ENCODE measurements at places on chromosomes 13 and 19.

- peak; percentile 5 for DNase-seq
These were observed 1.1 kb downstream of the AKAP8L start for GRCh38 chr19:15417699-15418098.

DNA sequence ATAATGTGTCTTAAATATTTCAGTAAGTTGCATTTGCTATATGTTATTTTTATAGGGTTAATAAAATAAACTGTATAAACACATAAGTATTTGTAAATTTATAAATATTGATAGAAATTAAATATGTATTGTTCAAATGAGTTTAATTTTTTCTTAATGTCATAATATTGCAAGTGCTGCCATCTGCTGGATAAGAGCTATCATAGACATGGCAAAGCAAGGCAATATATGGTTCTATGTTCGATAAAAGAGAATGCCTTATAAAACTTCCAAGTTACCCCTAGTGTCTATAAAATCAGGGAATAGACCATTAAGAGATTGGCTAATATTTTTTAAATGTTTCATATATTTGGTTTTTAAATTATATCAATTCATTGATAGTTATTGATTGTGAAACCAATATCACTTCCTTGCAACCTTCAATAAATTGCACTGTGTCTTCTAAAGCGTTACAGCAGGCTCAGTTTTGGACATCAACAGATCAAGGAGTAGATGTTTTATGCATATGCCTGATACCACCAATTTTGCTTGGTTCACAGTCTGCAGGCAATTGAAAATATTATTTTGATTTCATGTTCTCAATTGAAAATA, 29.0 kb upstream of the SLITRK6 start:
- DNase-seq, result no peak

DNA sequence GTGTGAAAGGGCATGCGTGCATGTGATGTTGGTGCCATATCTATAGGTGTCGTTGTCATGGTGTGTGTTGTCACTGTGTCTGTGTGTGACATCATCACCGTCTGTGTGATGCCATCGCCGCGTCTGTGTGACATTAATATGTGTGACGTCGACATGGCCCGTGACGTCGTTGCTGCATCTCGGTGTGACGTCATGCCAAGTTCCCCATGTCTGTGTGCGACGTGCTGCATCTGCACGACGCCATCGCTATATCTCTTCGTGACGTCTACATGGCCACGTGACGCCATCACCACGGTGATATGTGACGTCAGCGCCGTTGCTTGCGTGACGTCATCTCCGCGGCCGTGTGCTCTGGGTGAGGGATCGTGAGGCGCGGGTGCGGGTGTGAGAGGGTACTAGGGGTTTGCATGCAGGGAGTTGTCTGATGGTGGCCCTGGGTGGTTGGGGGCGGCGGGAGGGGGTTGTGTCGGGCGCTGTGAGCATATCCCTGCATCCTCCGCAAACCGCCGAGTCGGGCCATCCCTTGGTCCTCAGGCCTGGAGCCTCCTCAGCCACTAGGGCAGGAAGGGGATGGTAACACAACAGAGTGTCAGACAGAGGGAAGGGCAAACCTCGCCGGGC, 14.6 kb downstream of the GTPBP3 start:
- DNase-seq, result no peak

DNA sequence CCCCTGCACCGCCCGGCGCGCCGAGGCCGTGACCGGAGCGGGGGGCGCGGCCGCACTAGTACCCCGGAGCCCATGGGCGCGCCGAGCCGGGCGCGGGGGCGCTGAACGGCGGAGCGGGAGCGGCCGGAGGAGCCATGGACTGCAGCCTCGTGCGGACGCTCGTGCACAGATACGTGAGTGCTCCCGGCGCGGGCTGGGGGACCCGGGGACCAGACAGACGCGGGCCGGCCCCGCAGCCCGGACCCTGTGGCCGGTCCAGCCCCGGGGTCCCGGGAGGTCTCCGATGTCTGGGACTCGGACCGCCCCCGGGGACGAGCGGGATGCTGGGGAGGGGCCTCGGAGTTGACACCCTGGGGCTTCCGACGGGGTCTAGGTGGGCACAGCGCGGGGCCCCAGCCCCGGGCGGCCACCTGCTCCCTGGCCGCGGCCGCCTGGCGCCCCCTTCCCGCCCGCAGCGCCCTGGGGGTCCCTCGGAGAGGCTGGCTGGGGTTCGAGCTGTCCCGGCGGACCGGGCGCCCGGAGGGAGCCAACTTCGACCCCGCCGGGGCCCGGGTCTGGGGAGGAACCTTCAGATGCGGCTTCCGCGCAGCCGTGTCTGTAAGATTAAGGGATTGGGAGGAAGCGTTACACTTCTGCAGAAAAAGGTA, 568 bp downstream of the ATP11A start:
- DNase-seq, result no peak

DNA sequence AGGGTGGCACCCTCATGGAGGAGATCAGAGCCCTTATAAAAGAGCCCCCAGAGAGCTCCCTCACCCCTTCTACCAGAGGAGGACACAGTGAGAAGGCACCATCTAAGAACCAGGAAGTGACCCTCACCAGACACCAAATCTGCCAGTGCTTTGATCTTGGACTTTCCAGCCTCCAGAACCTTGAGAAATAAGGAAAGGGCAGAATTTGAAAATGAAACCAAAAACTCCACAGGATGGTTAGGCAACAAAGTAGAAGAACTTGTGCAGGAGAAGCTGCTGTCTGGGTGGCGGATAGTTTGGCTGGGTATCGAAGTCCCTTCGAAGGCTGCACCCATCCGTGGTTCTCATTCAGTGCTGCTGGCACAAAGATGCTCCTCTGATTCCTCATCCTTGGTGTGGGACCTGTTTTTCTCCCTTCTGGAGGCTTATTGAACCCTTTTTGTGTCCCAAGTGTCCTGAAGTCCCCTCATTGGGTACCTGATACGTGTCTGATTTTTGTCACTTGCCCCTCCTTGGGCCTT, 130.8 kb downstream of the KDM4B start:
- no peak for DNase-seq

DNA sequence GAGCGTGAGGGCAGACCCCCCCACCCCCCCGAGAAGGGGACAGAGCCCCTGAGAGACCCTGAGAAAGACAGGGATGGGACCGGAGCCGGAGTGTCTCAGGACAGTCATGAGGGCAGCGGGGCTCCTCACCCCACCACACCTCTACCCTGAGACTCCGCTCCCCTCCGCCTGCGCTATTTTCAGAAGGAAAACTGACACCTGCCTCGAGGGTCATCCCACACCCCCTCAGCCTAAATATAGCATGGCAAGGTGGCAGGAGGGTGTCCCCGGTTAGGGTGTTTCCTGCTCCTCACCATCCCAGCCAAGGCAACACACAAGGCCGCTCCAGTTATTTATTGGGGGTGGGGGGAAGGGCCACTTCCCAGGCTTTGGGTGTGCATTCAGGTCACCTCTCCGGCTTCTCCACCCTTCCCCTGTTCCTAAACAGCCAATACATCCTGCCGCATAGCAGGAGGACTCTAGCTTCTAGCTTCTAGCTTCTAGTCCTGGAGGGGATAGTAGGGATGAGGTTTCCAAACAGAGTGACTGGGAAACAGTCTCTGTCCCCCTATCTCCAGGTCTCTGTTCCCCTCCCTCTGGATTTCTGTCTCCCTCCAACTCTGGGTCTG, 1.4 kb upstream of the NTF4 start:
- no peak for DNase-seq

GRCh38 chr19:34493649-34494044, 12.1 kb downstream of the WTIP start:
- no peak for DNase-seq

DNA sequence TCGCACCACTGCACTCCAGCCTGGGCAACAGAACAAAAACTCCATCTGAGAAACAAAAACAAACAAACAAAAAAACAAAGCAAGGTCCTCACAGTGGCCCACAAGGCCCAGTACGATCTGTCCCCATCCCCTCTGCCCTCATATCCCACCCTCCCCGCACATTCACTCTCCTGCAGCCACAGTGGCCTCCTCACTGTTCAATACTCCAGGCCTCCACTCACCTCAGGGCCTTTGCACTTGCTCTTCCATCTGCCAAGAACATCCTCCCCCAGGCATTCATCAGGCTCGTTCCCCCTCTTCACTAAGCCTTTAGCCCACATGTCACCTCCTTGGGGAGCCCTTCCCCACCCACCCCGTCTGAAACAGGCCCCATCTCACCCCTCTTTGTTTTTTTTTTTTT, 4.6 kb downstream of the TMEM143 start:
- DNase-seq, result no peak

- no peak for DNase-seq
These were observed 506 bp downstream of the KCNRG start for GRCh38 chr13:50015750-50016149.

DNA sequence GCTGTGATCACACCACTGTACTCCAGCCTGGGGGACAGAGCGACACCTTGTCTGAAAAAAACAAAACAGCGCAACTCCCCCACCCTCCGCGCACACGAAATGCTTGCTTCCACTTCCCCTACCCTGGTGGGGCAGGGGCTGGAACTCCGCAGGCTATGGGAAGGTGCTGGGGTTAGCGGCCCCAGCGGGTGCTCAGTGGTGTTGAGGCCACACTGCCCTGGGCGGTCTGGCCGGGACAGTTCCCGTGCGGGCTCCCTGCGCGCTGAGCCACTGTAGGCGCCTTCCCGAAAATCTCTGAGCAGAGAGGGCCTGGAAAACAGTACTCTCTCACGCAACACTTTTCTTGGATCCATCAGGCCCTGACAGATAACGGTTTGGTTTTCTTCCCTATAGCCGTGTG, 1.1 kb upstream of the WTIP start:
- DNase-seq, result no peak

GRCh38 chr19:46616631-46617322, 8.1 kb downstream of the PTGIR start:
- no peak for DNase-seq

DNA sequence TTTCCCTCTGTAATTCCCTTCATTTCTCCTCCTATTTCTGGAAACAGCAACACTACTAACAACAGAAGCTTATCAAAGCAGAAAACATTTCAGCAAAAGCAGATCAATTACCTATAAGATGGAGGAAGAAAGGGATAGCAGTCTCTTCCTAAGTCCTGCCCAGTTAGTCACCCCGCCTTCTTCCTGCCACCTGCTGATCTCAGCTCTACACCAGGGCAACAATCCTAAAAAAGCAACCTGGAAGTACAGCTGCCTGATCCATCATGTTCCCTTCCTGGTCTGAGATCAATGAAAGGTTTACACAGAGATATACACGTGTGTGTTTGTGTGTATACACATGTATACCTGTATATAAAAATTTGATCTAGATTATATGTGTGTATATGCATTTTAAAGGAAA, 59.4 kb downstream of the TSC22D1 start:
- DNase-seq, result no peak

- no peak for DNase-seq
These were observed 98.3 kb downstream of the SLC7A1 start for GRCh38 chr13:29497137-29497654.

DNA sequence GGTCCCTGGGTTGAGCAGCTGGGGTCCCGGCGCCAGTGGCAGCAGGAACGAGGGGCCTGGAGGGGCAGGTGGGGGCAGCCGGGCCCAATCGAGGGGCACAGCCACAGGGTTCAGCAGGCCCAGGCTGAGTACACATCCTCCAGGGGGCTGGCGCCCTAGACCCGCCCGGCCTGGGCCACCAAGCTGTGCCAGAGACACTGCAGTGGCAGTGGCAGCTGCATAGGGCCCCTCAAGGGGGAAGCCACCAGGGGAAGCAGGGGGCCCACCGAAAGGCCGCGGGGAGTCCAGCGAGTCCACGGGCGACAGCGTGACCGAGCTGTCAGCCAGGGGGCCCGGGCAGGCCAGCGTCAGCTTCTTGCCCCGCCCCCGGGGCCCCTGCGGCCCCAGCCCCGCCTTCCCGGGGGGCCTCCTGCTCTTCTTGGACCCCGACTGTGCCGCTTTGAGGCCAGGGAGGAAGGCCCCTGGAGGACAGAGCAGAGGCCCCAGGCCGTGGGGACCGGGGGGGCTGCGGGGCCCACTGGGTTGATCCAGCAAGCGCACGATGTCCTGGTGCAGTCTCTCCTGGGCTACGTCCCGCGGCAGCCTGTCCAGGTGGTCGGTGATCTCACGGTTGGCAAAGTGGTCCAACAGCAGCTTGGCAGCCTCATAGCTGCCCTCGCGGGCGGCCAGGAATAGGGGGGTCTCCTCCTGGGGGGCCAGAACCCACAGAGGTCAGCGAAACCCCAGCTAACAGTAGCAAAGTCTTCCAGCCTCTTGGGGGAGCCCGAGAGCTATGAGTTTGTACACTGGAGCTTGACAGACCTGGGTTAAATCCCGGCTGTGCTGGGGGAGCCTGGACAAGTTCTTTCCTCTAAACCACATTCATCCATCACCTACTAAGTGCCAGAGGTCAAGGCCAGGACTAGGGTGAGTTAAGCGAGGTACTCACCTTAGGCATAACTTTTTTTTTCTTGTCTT, 39.5 kb downstream of the NOTCH3 start:
- DNase-seq, result no peak
